GM10248 (cell line): ENCODE measurements at places on chromosomes 2 and 18.

DNA sequence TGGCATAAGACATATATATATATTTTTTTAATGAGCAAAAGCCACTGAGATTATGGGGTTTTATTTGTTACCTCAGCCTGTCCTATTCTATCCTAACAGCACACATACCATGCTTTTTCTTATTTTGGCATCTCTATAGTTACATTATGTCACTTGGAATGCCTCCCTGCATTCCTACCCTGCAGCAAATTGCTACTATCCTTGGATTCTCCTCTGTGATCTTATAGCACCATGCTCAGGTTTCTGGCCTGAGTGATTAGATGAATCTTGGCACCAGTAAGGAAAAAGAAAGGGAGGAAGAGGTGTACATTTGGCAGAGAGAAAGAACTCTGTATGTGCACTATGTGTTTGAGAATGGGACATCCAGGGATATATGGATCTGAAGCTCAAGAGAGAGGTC lies 86.3 kb upstream of the PELI1 start:
- DNase-seq, result no peak

DNA sequence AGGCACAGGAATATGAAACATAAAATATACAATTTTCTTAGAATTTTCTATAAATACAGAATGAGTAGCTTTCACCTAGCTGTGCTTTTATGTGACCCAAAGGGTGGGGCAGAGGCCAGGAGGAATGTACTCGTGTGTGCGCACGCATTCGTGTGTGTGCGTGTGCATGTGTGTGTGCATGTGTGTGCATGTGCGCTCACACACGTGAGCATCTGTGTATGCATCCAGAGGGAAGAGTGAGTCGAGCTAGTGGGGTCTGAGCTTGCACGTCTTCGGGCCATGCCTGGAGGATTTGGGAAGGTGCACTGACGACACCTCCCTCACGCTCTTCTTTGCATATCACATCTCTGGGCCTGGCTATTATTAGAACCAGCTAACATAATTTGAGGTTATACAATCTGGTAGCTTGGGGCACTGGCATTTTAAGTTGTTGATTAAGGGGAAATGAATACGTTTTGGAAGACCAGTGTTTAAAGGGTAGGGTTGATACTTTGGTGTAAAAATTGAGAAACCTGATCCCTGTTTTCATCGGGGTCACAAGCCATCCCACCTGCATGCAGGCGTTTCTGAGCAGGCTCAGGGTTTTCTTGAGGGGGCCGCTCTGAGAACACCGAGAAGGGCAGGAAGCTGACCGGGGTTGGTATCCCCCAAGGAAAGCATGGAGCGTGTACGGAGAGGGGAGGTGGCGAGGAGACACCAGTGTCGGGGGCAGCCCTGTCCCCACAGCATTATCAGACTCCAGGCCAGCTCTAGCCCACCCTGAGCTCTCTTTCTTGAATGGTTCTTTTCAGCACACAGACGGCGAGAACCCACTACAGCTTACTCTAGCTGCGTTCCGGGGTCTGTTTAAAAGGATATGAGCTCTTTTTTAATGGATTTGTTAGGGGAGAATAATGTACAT lies 85.3 kb downstream of the LRRFIP1 start:
- DNase-seq, result no peak

DNA sequence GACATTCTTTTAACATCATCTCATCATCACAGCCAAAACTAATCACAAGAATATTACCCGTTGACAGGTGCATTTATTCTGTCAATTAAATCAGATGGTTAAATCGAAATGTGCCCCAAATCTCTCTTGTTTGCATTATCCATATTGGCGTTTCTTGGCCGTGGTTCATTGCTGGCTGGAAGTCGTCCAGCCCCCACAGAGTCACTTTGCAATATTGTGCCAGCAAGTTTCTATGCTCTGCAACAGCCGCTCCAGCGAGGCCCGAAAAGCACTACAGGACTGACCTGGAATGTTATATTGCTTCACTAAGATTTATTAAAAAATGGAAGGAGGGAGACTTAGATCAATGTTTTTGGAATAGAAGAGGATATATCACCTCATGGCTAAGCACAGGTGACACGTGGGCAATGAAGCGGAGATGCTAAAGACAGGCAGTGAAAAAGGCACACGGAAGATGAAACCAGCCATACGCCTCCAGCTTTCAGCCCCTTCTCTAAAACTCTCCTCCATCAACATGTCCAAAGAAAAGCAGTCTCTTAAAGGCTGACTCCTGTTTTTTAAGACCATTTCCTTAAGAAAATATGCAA lies 176.8 kb upstream of the VRK2 start:
- no peak for DNase-seq

DNA sequence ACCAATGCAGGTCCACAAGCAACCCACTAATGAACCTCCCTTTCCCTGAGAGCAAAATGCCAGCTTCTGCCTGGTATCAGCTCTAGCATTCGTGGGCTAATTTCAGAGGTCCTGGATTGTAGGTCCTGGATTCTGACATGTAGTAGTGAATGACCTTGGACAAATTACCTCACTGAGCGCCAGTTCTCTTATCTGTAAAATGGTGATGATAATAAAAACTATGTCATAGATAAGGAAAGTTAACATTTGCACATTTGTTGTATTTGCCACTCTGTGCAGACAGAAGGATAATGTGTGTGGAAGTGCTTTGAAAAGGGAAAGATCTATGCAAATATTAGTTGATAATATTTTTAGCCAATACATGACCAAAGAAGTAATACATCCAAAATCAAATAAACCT lies 4.1 kb upstream of the TET3 start:
- DNase-seq, result no peak

- DNase-seq, result no peak
Measured at GRCh38 chr2:236284208-236284607, 20.0 kb upstream of the ASB18 start.

- no peak for DNase-seq
Measured at GRCh38 chr2:18156002-18156401, 277.5 kb downstream of the KCNS3 start.

GRCh38 chr2:74619651-74620297 lies 28.4 kb downstream of the M1AP start:
- no peak for DNase-seq

- no peak for DNase-seq
Measured at GRCh38 chr18:48646976-48647375, 108.1 kb downstream of the CTIF start.

DNA sequence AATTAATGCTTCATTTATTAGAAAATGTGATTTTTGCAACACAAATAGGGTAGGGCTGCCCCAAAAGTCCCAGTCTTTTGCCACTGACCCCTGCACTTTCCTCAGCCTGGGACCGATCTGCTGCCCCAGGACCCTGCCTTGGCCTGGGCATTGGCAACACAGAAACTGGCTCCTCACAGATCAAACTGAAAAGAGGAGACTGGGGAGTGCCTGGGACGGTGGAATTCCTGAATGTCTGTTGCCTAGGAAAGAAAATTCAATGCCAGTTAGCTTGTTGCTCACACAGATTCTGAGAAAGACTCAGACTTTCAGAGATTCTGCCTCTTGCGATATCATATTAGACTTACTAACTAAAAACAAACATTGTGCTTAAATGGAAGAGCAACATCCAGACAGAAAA lies 211.2 kb downstream of the VAPA start:
- DNase-seq, result no peak

- DNase-seq, result no peak
Measured at GRCh38 chr2:96539215-96539920, 2.8 kb downstream of the ARID5A start.

- DNase-seq, result no peak
Measured at GRCh38 chr2:241350530-241350877, 5.6 kb upstream of the FARP2 start.

GRCh38 chr18:30566877-30567276 lies 475.7 kb downstream of the DSC3 start:
- no peak for DNase-seq

GRCh38 chr2:170381678-170382077 lies 203.7 kb downstream of the MYO3B start:
- DNase-seq, result no peak

- DNase-seq, result no peak
Measured at GRCh38 chr2:174877751-174878150, 113.5 kb upstream of the CHRNA1 start.

DNA sequence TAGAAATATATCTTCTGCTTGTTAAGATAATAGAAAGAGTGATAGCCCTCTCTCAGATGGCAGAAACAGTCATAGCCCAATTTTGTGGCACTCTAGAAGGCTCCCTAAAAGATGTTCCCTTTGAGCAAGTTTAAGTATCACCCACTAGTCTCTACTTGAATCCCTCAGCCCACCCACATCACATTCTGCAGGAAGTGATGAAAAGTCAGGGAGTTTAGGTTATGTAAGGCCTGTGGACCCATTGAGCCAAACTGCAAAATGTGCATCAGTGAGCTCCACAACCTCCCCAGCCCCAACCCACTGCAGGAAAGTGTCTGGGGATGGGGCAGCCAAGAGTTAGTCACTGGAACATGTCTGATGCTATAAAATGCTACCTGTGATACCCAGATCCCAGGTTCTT lies 25.6 kb downstream of the ANKRD44 start:
- no peak for DNase-seq

GRCh38 chr18:55833543-55833942 lies 245.6 kb upstream of the TCF4 start:
- DNase-seq, result no peak

DNA sequence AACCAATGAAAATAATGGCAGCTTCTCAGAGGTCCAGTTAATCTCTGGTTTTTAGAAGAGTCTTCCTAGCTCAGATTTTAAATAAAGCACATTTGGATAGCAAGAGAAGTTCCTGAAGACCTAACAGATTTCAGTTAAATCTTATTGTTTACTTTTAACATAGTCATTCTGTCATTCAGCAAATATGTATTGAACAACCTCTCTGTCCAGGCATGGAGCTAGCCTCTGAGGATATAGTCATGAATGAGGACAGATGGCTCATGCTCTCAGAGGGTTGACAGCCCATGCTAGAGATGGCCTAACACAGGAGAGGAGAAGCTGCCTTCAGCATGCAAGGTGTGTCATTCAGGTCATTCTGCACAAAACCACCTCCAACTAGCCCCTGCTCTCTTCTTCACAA lies 6.2 kb downstream of the CCBE1 start:
- DNase-seq, result no peak

GRCh38 chr2:157692768-157693167 lies 64.1 kb upstream of the ACVR1C start:
- DNase-seq, result no peak

GRCh38 chr18:72180689-72181088 lies 363.5 kb downstream of the CBLN2 start:
- no peak for DNase-seq

GRCh38 chr2:227106845-227107759 lies 56.9 kb downstream of the COL4A4 start:
- peak; percentile 24 for DNase-seq

GRCh38 chr2:26086779-26087178 lies 52.9 kb downstream of the RAB10 start:
- no peak for DNase-seq

GRCh38 chr2:82342356-82342755 lies 2037.8 kb upstream of the LRRTM1 start:
- no peak for DNase-seq

DNA sequence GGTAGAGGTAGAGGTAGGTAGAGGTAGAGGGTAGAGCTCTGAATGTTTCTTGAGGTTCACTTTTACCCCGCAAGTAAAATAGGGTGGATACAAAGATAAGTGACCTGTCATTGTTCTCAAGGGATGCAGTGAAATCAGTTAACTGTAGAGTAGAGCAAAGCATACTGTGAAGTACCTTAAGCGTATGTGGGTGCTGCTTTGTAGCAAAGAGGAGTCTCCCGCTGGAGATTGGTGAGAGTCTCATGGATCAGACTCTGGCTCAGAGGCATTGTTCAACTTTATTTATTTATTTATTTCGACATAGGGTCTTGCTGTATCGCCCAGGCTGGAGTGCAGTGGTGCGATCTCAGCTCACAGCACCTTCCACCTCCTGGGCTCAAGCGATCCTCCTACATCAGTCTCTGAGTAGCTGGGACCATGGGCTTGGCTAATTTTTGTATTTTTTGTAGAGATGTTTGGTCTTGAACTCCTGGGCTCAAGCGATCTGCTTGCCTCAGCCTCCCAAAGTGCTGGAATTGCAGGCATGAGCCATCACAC lies 38.7 kb downstream of the MTA3 start:
- no peak for DNase-seq

- DNase-seq, result no peak
Measured at GRCh38 chr2:239590276-239590675, 189.5 kb upstream of the HDAC4 start.

GRCh38 chr2:240618776-240619175 lies 6.5 kb upstream of the GPR35 start:
- DNase-seq, result no peak

- no peak for DNase-seq
Measured at GRCh38 chr2:217588266-217588665, 414.5 kb downstream of the TNS1 start.

- DNase-seq, result no peak
Measured at GRCh38 chr18:22093731-22094357, 75.5 kb upstream of the GATA6 start.

GRCh38 chr2:205769495-205769850 lies 87.2 kb downstream of the NRP2 start:
- no peak for DNase-seq

DNA sequence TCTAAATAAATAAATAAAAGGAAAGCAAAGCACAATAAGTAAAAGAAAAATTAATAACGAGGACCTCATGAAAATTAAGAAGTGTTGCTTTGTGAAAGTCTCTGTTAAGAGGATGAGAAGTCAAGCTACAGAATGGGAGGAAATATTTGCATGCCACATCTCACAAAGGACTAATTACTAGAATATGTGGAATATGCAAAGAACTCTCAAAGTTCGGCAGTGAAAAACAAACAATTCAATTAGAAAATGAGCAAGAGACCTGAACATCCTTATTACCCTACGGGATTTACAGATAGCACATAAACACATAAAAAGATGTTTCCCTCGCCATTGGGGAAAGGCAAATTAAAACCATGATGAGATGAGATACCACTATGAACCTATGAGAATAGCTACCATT lies 23.3 kb downstream of the CYP26B1 start:
- DNase-seq, result no peak

DNA sequence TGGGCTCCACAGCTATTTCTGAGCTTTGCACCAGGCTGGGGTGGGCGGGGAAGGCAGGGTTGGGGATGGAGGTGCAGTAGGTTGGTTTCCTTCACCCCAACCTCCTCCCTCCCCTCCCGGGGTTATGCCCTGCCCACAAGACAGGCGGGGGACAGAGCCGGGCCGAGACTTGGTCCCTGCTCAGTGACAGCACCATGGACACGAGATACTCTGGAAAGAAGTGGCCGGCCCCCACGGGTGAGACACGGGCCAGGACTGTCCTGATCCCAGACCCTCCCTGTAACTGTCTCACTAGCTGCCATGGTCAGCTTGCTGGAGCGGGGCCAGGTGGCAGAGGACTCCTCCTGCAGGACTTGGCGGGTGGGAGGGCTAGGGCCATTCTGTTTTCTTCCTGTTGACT lies 59.7 kb downstream of the DYSF start:
- DNase-seq, result no peak

DNA sequence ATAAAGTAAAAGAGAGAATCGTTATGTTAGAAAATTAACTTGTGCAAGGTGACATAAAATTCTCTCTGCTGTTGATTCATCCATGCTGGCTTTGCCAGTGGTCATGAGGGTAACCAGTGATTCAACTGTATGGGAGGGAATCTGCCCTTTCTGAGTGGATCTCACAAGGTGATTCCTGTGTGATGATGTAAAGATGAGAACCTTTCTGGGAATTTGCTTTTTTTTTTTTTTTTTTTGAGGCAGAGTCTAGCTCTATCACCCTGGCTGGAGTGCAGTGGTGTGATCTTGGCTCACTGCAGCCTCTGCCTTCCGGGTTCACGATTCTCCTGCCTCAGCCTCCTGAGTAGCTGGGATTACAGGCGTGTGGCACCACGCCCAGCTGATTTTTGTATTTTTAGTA lies 23.3 kb downstream of the RAB31 start:
- no peak for DNase-seq

- no peak for DNase-seq
Measured at GRCh38 chr2:71309-72035, 25.2 kb upstream of the FAM110C start.
